WTC11 (cell line): ENCODE measurements at places on chromosomes 7 and 10. TPM values are rescaled to one million over a fixed set of nuclear protein-coding genes. Genes with fewer than 3 reads are reported as not detected.

Gene CNPY1
- total RNA-seq = 0.09 TPM in 2 of 3 replicates, not detected in the other

DNA sequence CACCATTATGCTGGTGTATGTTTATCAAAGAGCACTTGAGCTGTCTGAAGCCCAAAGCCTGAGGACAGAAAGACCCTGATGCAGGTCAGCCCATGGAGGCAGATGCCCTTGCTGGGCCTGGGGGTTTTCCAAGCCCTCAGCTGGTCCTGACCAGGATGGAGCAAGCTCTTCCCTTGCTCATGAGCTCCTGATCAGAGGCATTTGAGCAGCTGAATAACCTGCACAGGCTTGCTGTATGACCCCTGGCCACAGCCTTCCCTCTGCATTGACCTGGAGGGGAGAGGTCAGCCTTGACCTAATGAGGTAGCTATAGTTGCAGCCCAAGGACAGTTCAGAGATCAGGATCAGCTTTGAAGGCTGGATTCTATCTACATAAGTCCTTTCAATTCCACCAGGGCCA lies 13.0 kb downstream of the AQP1 start:
- no peak for DNase-seq

GRCh38 chr7:157576415-157576814 lies 239.6 kb downstream of the DNAJB6 start:
- DNase-seq = peak; percentile 13

Gene GCK
- 3.3 to 5.1 TPM (median 4.5 TPM) in 3 replicates for total RNA-seq

- no peak for DNase-seq
Observed at GRCh38 chr10:71821909-71822763, 28.9 kb downstream of the PSAP start.

DNA sequence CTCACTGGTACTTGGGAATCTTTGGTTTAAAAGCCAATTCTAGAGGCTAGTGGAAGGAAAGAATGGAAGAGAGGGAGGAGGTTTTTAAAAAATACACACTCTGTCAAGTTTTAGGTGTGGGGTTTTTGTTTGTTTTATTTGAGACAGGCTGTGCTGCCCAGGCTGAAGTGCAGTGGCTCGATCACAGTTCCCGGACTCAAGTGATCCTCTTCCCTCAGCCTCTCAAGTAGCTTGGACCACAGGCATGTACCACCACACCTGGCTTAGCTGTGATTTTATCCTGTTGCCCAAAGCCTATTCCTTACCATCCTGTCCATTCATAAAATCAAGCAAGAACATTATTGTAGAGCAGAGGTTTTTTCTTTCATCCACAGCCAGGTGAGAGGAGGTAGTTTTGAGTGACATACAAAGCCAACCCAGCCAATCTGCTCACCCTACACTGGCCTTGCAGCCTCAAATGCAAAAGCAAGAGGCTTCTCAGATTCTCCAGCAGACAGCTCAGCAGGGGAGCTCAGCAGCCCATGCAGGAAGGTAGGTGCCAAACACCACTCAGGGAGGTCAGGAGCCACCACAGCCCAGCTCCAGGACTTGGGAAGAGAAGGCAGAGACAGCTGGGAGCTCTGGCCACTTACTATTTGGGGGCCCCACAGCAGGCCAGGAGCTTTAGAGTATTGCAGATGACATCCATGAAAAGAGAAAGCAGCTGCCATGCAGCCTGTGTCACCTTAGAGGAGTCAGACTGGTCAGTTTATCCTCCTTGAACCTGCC lies 65.8 kb downstream of the TMEM209 start:
- DNase-seq = no peak

- peak; percentile 56 for DNase-seq
Observed at GRCh38 chr10:132571650-132572544, 34.3 kb downstream of the INPP5A start.

- DNase-seq = no peak
Observed at GRCh38 chr7:22378199-22378980, 21.4 kb upstream of the RAPGEF5 start.

DNA sequence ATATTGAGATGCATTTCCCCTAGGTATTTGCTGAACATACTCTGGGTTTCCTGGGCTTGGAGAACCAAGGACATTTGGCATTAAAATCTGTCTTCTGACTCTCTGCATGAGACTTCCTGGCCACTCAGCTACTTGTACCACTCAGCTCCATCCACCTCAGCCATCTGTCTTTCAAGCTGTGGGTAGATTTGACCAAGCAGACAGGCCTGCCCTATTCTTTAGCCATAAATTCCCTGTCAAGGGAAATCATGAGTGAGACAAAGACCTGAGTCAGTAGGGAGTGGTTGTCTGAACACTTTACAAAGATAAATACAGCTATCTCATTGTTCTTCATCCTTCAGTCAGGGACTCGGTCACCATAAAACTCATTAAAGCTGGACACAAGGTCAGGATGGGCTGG lies 399.1 kb downstream of the GPAM start:
- DNase-seq = no peak

DNA sequence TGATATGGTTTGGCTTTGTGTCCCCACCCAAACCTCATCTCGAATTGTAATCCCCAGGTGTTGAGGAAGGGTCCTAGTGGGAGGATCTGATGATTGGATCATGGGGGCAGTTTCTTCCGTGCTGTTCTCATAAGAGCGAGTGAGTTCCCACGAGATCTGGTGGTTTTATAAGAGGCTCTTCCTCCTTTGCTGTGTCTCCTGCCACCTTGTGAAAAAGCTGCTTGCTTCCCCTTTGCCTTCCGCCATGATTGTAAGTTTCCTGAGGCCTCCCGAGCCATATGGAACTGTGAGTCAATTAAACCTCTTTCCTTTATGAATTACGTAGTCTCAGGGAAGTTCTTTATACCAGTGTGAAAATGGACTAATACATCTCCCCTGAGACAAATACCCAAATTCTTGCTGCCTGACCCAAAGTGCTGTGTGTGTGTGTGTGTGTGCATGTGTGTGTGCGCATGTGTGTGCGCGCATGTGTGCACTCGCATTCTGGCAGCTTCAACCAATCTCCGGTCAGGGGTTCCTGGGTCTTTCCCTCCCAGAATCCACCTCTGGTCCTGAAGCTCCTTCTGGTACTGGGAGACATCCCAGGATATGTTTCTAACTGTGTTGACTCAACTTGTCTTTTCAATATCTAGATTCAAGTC lies 98.1 kb upstream of the LRRC4 start:
- DNase-seq = no peak

Gene NOBOX
- not detected in 3 replicates for total RNA-seq

- no peak for DNase-seq
Observed at GRCh38 chr10:4344492-4344994, 481.5 kb upstream of the AKR1E2 start.

DNA sequence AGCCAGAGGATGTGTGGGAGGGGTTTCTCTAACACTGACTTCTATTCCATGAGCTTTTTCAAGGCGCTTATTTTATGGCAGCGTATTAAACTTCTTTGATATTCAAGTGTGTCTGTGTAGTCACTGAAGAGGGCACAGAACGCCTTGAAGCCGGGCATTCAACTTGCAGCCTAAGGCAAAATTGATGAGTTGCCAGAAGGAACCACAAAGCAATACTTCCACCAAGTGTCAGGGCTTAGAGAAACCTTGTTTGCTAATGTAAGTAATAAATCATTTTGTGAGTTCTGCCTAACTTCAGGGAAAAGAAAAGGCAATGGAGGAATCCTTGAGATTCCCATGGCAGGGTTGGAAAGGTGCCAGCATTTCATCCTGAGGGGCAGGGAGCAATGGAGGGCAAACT lies 163.8 kb downstream of the LCOR start:
- no peak for DNase-seq

- DNase-seq = no peak
Observed at GRCh38 chr10:129814681-129815646, 149.1 kb downstream of the EBF3 start.

DNA sequence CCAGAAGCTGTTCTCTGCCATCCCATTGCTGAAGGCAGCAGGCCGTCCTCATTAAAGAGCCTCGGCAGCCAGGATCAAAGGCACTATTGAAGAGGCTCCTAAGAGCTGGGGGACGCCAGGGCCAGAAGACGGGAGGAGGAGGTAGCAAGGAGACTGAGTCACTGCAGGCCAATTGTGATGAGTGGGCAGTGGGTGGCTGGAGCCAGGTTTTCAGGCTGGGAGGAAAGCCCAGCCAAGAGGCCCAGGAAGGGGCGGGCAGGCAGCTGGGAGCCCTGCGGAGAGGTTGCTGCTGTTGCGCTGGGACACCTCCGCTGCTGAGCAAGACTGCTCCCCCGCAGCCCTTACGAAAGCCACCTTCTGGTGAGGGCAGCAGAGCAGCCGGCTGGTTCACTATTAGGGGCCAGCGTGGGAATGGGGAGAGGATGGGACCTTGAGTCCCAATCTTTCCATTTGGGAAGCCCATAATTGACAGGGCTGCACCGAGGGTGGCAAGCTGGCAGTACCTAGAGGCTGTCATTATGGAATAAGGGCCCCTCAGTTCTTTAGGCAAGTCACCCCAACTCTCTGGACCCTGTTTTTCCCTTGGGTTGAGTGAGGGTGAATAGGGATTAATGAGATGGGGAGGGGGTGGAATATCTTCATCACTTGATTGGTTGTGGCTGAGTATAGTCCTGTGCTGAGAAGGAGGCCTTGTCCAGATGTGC lies 48.4 kb downstream of the UNC5B start:
- DNase-seq = peak; percentile 52

DNA sequence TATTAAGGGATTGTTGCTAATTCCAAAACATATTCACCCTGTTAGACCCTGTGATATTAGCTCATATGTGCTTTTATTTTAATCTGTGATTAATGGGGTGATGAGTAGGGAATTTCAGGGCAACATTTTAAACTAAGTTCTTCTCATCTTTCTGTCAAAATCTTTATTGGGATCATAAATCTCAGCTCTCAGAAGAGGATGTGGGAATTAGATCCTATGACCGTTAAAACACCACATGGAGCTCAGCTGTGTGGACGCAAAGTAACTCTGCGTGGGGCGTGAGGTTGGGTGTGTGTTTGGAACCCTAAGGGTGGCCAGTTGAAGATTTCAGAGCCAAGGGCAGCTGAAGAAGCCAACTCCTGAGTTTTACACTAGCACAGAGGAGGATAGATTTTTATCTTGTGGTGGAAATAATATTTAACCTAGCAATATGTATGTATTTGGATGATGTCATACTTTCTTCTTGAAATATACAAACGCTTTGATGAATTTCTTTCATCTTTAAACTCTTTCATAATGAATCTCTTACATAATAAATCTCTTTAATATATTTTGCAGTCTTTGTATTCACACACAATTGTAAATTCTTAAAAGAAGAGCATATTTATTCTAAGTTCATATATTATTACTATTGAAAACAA lies 64.4 kb downstream of the EPDR1 start:
- no peak for DNase-seq

- DNase-seq = no peak
Observed at GRCh38 chr10:62238880-62239279, 29.8 kb downstream of the RTKN2 start.

GRCh38 chr7:108204281-108204796 lies 74.2 kb upstream of the LAMB4 start:
- no peak for DNase-seq
